ENCODE measurements at places on chromosomes 11 and 22.

DNA sequence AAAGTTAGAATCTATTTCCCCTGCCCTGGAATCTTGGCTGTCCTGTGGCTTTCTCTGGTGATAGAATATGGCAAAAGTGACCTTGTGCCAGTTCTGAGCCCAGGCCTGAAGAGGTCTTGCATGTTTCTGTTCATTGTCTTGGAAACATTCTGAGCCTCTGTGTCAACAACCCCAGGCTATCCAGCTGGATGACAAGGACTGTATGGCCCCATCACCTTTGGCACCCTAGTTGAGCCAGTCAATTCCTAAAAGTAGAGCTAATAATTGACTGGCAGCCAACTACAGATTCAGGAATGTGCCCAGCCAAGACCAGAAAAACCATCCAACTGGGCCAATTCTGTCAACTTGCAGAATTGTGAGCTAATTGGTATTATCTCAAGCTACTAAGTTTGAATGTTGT lies 514.1 kb upstream of the LARGE1 start:
- no peak for DNase-seq

DNA sequence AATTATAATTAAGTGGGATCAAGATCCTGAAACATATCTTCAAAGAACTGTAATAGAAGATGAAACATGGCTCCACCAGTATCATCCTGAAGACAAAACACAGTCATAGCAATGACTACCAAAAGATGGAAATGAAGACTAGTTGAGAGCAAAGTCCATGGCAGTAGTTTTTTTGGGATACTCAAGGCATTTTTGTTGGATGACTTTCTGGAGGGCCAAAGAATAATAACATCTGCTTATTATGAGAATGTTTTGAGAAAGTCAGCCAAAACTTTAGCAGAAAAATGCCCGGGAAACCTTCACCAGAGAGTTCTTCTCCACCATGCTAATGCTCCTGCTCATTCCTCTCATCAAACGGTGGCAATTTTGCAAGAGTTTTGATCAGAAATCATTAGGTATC lies 809.4 kb upstream of the RAG2 start:
- DNase-seq = no peak

DNA sequence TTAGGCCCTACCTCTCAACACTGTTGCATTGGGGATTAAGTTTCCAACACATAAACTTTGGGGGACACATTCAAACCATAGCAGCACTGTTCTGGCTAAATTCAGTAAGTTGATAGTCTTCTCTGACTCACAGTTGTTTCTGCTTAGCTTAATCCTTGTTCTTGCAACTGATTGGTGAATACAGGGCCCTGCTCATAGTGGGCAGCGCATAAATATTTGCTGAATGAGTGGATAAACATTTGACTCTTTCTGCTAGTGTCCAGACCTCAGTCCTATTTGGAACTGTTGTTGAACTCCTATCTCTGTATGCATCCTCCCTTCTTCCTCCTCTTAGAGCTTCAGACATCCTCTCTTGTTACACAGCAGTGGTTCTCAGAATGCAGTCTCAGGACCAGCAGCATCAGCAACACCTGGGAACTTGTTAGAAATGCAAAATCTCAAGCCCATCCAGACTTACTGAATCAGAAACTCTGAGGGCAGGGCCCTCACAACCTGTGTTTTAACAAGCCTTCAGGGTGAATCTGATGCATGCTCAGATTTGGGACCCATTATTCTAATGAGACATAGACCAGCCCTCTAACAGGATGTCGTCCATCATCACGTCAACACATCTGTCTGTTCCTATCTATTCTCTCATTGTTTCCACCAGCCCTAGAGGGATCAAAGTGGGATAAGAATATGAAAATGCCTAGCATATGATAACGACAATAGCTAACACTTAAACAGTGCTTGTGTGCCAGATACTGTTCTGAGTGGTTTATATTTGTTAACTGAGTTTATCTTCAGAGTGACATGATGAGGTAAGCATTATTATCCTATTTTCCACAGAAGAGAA lies 22.3 kb downstream of the SPON1 start:
- peak; percentile 73 for DNase-seq

DNA sequence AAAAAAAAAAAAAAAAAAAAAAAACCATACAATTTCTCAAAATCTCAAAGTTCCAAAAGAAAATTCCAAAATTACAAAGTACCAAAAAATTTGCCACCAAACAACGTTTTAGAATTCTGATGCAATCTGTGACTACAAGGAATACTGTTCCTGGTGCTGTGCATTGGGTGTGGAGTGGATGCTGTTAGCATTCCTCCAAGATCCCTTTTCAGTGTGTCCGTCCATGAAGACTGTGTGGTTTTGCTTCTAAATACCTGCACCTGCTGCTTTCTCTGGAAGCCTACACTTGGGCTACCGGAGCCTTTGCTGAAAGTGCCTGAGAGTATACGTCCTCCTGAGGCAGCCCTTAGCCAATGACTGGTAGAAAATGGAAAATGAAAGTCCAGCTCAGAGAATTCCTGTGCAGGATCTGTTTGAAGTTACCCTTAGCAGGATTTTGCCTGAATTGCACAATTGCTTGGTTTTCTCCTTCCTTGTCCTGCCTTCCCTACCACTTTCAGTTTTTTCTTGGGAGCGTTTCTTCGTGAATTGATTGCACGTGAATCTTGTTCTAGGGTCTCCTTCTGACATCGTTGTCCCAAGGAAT lies 140.8 kb downstream of the TRPC6 start:
- DNase-seq = no peak

DNA sequence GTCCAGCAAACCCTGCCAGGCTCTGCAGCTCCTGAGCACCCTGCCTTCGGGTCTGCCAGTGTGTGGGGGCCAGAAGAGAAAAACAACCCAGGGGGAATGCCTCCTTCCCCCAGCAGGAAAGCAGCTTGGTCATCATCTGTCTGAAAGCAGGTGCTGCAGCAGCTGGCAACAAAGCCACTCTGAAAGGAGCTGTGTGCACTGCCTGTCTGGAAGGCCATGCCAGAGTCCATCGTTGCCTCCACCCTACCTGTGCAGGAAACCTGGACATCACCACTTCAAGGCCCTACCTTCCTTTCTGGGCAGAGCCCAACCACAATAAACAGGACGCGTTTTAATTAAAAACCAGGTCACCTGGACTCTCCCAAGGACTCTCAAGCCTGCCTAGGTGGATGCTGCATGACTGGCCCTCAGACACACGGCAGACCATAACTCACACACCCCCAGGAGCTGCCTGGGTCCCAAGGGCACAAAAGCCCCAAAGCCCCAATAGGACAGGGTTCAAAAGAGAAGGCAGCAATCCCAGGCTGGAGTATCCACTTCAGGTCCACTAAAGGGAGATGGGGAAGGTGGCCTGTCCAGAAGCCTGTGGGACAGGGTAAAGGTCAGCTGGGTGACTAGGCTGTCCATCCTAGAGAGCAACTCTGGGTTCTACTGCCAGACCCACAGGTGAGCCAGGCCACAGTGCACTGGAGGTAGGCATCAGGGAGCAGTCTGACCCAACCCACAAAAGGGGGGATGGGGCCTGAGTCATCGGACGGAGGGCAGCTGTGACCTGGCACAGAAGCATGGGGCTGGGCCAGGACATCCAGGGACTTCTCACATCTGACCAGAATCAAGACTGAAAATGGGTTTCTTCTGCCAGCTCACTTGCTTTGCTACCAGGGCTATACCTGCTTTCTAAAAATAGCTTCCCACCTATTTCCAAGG lies 6.1 kb downstream of the GNB1L start:
- no peak for DNase-seq

DNA sequence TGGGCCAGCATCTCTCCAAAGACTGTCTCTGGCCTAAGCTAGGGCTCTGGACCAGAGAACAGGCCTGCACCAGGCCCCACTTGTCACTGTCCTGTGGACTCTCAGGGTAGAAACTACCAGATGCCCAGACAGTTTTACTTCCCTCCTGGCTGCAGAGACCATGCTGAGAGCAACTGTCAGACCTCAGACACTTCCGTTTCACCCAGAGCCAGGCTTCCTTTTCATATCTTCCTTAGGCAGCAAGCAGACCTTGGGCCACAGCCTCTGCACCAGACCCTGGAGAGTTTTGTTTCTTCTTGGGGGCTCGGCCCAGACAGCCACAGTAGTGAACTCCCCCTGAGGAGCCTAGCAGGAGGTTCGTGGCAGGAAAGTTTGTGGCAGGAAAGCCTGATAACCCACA lies 12.1 kb upstream of the FCHSD2 start:
- DNase-seq = no peak

DNA sequence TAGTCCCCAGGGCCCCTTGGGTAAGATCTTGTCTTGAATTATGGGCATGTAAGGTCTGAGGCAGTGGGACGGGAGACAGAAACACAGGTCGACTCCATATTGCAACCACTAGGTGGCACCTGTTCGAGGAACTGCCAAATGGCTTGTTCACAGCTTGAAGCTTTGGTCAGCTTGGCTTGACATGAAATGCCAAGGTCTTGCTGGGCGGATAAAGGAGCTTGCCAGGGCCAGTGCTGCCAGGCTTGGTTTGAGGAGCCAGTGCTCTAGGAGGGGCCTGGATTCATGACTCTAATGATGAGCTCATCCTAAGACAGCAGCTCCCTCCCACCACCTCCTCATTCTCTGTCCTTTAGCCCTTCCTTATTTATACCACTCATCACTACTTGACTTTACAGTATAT lies 11.9 kb upstream of the NRIP3 start:
- DNase-seq = peak; percentile 79

DNA sequence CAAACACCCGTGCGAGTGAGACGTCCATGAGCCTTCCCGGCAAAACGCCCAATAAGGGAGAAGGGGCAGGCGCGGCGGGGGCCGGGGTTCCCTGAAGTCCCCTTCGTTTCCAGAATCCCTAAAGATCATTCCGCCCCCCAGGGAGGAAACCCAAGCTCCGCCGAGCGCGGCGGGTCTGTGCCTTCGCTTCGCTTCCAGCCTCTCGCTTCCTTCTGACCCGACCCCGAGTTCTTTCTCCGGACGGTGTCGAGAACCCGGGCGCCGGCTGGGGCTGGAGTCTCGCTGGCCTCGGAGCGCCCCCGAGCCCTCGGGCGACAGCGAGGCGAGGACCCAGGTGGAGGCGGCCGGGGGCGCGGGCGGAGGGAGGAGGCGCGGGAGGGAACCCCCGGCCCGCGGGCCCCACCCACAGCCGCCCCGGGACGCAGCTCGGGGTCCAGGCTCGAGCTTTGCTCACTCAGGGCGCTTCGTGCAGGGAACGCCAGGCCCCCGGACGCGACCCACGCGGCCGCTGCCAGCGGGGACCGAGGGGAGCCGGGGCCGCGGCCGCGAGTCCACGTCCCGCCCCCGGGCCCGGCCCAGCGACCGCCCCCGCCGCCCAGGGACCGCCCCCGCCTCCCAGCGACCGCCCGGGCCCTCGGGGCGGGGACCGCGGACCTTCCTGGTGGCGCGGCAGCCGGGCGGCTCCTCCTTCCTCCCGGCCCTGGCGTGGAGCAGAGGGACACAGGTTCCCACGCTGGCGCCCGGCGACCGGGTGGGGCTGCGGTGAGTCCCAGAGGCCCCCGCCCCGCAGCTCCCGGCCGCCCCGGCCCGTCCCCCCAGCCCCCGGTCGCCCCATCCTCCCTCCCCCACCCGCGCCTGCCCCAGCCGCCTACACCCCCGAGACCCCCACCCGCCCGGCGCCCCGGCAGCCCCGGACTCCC lies at the start of gene PGGHG:
TSS of gene PGGHG (plus strand) at position 649 of the 920 bp plus-strand sequence. CDS start 691 bp downstream, outside the sequence.
- DNase-seq = no peak

DNA sequence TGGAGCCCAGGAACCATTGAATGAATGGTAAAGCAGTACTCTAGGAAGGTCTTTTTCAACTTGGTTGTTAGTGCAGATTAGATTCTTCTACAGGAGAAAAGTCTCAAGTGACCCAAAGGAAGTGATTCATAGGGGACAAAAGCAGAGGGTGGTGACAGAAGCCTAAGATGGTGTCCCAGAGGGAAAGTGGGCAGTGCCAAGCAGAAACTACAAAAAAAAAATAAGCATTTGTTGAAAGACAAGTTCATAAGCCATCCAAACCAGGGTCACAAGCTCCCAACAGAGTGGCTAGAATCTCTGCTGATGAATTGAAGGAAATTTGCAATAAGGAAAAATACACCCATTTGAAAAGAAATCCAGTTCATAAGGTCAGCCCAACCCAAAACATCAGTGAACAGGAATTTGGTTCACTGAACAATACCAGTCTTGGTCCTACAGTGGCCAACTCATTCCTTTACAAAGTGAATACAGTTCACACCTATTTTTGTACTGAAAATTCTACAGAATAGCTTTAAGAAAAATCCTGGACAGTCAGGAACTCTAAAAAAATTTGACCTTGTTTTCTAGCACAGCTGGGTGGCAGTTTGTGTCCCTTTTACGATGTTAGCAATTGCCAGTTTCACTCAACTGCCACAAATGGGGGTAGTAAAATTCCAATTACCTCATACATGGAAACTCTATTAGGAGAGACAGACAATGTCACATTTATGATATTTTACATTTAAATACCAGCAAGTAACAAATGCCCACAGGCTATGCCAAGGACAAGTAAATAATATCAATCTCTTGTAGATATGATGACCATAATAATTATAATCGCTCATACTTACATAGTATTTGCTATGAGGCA lies 21.6 kb upstream of the NUP160 start:
- no peak for DNase-seq

GRCh38 chr11:123454060-123454651 lies 24.1 kb downstream of the GRAMD1B start:
- DNase-seq = peak; percentile 58

- peak; percentile 46 for DNase-seq
Observed at GRCh38 chr11:44244639-44245310, 65.2 kb downstream of the ALX4 start.

- no peak for DNase-seq
Observed at GRCh38 chr22:49749227-49749626, 78.4 kb downstream of the BRD1 start.

- DNase-seq = no peak
Observed at GRCh38 chr11:30586251-30587144, at the start of gene MPPED2. TSS of gene MPPED2 (minus strand) at chr11:30586353. CDS start at chr11:30580373, 5,980 bp downstream.

DNA sequence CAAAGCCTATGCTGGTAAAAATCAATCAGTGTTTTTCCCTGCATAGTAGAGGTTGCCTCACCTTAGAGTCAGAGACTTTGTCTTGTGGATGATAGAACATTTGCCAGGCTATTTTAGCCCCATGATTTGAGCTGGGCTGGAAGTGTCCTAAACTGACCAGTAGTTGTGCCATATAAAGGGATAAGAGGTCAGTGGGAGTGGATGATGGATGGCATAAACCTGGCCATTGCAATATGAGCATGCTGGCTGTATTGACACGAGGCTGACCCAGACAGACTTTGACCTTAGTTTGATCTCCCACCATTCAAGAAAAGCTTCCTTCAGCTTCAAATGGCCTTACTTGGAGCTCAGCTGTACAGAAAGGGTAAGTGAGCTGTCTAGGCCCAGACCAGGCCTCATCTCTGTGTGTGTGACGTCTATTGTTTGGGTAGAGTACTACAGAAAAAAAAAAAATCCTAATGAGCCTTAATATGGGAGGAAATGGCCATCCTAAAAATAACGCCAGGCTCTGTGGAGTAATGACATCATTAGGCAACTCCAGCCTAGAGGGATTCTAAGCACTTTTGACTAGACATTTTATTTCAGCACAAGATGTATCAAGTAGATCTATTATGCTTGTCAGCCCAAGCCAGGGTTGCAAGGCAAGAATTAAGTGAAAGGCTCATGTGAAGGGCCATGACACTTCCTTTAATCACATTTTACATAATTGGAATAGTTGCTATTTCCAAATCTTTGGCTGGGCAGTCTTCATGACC lies 51.3 kb upstream of the CADM1 start:
- no peak for DNase-seq

- DNase-seq = peak; percentile 67
Observed at GRCh38 chr11:36048496-36049247, 104.8 kb downstream of the LDLRAD3 start.
